ENCODE measurements at places on chromosomes 3 and 15.

DNA sequence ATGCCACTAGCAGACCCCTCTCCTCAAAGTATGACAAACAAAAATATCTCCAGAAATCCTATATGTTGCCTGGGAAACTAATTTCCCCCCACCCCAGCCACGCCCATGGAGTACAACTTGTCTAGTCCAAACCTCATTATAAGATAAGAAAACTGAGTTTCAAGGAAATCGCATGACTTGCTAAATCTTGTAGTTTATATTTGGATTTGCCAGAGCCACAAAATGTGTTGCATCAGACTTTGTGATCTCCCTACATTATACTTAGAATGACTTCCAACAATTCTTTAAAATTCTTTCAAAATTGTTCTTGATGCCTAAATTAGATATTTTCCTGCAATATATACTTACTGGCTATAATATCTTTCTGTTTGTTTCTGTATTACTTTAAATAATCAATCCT is 1034.4 kb downstream of the IGSF11 start:
- no peak for DNase-seq

GRCh38 chr3:156691920-156692319 is 17.5 kb downstream of the TIPARP start:
- no peak for DNase-seq

- DNase-seq, result no peak
Observed at GRCh38 chr15:100187677-100188076, 154.1 kb downstream of the ADAMTS17 start.

- no peak for DNase-seq
Observed at GRCh38 chr3:193776626-193777358, 183.8 kb downstream of the OPA1 start.

DNA sequence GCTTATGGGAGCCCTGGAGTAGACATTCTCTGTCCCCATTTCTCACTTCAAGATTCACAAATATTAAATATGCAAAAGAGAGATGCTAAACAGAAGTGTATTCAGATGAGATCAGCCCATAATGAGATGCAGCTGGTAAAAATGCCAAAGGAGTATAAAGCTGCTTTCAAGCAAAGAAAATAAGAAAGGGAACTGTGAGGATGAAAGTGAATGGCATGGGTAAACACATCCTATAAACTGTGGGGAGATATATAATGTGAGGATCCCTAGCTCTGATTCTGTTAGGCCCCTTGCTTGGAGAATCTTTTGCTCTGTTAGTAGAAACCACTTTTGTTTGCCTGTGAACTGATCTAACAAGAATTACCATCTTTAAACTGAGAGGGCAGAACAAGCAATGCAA is 396.6 kb downstream of the SOX2 start:
- no peak for DNase-seq

DNA sequence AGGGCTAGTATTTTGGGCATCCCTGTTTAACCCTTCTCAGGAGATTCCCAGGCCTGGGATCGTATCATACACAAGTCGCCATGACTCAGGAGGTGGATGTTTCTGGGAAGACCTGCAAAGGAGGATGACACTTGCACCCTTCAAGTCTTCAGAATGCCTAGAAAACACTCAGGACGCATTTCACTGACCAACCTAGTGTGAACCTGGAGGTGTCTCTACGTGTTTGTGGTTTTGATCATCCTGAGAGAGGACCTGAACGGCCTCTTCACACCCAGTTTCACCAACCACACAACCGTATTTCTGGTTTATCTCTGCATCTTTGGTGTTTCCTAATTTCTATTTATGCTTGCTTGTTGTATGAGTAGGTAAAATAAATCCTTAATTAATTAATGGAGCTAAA is 2.8 kb upstream of the CLDND1 start:
- no peak for DNase-seq

- peak; percentile 35 for DNase-seq
Observed at GRCh38 chr3:69784954-69785514, 45.8 kb downstream of the MITF start.

GRCh38 chr3:102265720-102266119 is 169.1 kb upstream of the ZPLD1 start:
- DNase-seq, result no peak

GRCh38 chr3:55827786-55828185 is 340.7 kb upstream of the WNT5A start:
- no peak for DNase-seq

DNA sequence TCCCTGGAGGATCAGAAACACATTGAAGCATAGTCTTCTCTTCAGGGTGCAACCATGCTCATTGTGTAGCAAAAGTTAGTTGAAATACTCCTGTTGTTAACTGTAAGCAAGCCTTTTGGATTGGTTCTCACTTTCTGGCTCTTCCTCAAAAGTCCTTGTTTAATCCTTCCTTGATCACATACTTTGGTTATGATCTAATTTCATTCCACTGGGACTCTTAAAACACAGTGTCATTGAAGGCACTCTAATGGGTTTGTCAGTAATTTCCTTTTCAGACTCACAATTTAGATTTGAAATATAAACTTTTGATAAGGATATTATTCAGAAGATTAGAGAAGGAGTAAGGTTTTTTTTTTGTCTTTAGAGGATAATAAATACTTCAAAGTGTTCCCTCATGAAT is 451.7 kb upstream of the SGO1 start:
- no peak for DNase-seq

- no peak for DNase-seq
Observed at GRCh38 chr15:77863491-77864105, 213.9 kb downstream of the TBC1D2B start.

DNA sequence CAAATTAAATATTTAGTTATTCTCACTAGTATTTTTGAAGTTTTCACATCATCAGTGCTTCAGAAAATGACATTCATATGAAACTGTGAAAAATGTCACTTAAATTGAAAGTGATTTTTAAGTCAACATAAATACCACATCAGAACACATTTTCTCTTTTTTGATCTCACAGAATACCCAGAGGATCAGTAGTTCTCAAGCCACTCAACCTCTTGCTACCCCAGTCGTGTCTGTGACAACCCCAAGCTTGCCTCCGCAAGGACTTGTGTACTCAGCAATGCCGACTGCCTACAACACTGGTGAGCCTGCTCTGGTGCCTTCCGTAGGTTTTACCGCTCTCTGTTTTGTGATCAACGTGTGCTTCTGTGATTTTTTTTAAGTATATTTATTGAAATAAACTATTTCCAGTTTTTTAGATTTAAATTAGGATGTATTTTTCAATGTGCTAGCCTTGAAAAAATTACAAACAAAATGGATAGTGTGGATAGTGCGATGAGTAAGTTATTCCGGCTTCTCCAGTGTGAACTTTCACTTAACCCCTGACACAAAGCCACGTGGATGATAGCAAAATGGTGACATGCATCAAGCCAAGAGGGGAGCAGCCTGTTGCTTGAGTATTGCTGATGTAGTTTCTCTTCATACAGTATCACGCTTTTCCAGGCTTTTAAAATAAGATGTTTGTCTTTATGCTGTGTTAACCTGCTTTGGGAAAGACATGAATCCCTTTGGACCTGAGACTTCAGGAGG is 26.5 kb downstream of the LYSMD4 start:
- no peak for DNase-seq

DNA sequence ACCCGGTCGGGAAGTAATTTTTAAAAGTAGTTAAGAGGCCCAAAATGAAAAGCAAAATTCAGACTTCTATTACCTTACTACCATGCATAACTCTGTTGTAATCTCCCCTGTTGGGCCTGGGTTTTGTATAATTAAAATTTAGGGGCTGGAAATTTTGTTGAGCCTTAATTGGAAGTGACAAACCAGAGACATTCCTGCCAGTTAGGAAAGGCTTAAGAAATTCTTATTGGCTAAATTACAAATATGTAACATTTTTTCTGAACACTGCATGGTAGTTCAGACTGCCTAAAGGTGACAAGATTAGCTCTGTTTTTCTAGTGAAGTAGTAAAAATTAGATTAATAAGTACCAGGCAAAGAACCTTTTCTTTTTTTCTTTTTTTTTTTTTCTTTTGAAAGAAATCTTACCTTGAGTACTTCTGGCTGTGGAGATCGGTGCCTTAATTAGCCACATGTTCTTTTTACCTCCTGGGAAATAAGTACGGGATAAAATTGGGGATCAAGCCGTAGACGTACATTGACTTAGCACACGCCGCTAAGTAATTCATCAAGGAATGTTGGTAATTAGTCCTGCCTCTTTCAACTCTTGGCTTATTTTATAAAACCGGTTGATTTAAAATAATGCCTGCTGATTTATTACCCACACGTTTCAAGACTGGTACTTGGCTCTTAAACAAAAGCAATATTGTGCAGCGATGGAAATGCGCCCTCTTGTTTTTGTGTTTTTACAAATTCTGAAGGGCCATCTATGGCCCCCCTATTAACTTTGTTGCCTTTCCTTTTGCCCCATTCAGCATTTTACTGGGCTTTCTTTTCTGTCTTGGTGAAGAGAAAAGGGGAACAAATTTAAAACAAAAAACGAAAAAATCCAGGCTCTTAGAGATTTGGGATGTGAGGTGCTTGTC is 111.2 kb upstream of the SAMMSON start:
- DNase-seq, result no peak

DNA sequence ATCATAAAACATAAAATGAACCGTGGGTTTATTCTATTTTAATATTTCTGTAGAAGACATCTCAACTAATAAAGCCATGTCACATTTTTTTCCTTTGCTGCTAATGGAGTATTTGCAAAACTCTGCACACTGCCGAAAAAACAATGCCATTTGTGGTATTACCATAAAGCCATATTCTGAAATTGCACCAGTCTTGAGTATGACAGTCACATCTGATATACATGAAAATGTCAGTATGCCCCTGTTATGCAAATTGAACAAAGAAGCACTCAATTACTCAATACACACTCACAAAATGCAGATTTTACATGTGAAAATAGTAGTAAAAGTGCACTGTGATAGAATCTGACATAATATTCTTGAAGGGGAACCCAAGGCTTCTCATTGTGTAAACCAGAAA is 55.2 kb upstream of the CPB1 start:
- DNase-seq, result no peak
